Stimulated activated CD4-positive, alpha-beta T cell treated with anti-CD3 and anti-CD28 coated beads, Interleukin-2, amount 100 ng/mL, for 48 hours (primary cell): ENCODE measurements at places on chromosomes 6 and 20.

GRCh38 chr20:1309439-1309847 lies 19.5 kb downstream of the SDCBP2 start:
- no peak for DNase-seq

GRCh38 chr20:6026051-6026450 lies 27.8 kb downstream of the LRRN4 start:
- DNase-seq: no peak

DNA sequence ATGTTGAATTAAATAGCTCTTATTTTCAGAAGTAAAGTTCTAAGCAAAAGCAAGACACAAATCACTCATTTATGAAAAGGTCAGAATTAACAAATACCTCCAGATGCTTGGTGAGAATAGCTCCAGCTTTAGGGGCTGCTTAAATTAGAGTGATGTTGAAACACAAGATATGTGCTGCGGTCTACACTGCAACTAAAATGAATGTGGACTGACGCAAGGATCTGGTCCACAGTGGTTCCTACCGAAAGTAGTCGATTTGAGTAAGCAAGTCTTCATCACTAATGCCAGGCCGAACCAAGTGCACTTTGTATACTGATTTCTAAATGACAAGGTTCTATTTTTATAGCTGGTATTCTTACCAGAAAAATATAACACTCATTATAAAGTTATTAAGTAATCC lies 96.3 kb downstream of the PRDM1 start:
- no peak for DNase-seq

DNA sequence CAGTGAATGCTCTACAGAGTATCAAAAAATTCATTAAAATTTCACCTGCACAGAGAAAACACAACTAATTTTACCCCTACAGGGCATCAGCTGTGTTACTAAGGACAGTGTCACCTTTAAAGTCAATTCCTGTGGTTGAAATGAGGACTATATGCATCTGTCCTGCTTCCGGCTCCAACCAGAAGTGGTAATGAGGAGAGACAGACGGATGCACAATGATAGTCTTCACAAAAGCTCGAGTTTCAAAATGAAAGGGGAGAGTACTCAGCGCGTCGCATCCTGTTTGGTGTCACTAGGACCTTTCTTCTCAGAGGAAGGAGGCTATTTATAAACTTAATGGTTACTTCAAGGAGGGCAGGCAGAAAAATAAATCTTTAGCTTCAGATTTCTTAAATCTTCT lies 86.5 kb downstream of the LYRM4 start:
- DNase-seq: peak; percentile 30

GRCh38 chr6:29035951-29036350 lies 9.0 kb downstream of the OR2W1 start:
- DNase-seq: no peak

- no peak for DNase-seq
These were observed 67.8 kb downstream of the SYTL3 start for GRCh38 chr6:158717341-158718330.

DNA sequence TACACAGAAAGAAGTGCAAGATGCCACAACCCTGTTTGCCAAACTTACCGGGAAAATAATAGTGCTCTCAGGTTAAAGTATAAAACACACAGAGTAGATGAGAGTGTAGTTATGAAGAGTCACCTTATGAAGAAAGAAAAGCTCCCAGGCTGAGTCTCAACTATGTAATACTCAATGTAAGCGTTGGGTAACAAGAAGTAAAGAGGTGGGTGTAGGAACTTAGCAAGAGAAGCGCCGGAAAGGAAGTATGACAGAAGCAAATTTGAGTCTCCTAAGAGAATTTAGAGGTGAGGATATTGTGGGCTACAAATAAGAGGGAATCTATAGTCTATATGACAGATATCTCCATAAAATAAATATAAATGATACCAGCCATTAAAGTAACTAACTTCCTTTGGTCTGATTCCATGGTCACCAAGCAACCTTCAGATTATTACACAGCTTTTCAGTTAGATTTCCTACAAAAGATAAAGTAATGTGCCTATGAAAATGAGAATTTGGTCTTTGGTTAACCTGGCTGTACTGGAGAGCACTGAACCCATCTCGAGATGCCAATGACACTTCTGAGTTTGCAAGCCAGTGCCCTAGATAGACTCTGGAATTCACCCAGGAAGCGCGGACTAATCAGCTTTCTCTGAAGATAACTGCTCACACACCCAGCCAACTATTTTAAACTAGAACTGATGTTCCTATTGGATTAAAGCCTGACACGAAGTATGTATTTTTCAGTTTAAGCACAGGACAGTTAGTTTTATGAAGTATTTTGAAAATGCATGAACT lies 1.8 kb downstream of the TUBE1 start:
- no peak for DNase-seq

DNA sequence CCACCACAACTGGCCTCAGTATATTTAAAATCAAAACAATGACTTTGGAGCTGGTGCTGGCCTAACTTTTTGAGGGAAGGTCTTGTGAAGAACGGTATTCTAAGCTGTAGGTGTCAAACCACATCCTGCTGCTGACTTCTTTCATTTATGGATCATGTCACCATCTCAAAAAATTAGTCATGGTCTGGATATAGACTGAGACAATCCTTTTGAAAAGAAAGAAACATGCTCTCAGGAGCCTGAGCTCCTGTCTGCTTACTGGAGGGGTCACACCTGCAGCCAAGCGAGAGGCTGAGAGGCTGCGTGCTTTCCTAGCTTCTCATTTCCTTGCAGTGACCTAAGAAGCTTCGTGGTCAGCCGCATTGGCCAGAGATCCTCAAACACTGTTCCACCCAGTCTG lies 55.2 kb downstream of the TIAM2 start:
- DNase-seq: peak; percentile 5

GRCh38 chr20:21241406-21241805 lies 61.7 kb upstream of the XRN2 start:
- no peak for DNase-seq

GRCh38 chr6:147839708-147840610 lies 331.5 kb downstream of the SAMD5 start:
- DNase-seq: no peak

GRCh38 chr6:125066964-125067363 lies 86.6 kb upstream of the TPD52L1 start:
- DNase-seq: no peak

- DNase-seq: peak; percentile 56
These were observed 78.9 kb downstream of the OLIG3 start for GRCh38 chr6:137415127-137415833.

DNA sequence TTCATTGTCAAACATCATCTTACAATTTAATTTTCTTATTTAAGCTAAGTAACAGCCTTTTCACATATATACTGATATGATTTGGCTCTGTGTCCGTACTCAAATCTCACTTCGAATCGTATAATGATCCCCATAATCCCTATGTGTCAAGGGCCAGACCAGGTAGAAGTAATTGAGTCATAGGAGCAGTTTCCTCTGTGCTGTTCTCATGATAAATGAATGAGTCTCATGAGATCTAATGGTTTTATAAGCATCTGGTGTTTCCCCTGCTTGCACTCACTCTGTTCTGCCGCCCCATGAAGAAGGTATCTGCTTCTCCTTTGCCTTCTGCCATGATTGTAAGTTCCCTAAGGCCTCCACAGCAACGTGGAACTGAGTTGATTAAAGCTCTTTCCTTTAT lies 25.1 kb upstream of the CMTR1 start:
- no peak for DNase-seq

DNA sequence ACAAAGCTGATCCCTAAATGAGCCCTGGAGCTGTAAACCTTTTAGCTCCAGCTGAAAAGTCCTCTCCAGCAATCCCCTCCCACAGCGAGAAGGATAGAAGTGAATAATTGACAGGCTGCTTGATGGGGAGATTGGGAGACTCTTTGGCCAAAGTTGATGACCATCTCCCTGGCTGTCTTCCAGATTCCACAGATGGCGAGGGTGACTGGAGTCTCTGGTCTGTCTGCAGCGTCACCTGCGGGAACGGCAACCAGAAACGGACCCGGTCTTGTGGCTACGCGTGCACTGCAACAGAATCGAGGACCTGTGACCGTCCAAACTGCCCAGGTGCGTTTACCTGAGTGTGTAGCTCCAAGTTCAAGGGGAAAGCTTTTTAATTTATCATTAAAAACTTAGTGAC lies 67.3 kb downstream of the ISM1 start:
- no peak for DNase-seq

- DNase-seq: peak; percentile 15
These were observed 167.6 kb upstream of the CST7 start for GRCh38 chr20:24781418-24781980.

GRCh38 chr6:38143191-38144150 lies 323.9 kb downstream of the ZFAND3 start:
- DNase-seq: no peak

- no peak for DNase-seq
These were observed 101.5 kb upstream of the MARCKS start for GRCh38 chr6:113755449-113756289.

GRCh38 chr20:43322851-43323250 lies 133.1 kb upstream of the PTPRT start:
- DNase-seq: no peak

- DNase-seq: no peak
These were observed 40.1 kb downstream of the HECA start for GRCh38 chr6:139174961-139175360.

DNA sequence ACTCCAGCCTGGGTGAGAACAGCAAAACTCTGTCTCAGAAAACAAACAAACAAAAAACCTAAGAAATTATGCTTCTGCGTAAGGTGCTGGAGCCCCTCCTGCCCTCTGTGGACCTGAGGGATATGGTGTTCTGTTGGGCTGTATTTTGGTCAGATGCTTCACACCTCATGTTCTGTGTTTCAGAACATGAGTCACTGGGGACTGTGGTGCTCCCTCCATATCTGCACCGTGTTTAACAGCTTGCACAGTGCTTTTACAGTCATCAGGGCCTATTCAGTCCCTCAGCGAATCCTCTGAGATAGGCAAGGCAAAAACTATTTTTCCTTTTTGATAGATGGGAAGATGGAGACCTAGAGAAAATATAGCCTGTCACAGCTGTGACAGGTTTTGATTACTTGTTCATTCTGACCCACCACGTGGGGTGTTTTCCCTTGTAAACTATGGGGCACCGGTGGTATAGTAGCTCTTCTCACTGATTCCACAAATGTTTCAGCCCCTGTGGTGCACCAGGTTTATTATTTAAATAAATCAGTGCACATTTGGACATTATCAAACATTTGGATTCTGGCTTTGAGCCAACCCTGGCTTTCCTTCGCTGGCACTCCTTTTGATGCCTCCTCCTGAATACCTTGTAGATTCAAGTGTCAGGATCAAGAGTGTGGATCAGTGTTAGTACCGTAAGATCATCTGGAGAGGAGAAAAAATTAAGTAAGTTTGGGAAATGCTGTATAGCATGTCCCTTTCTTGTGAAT lies 9.6 kb downstream of the TTPAL start:
- DNase-seq: no peak

- DNase-seq: no peak
These were observed 5.1 kb downstream of the HLA-C start for GRCh38 chr6:31266567-31267360.

- peak; percentile 9 for DNase-seq
These were observed 18.0 kb downstream of the KLHL31 start for GRCh38 chr6:53647462-53648094.

DNA sequence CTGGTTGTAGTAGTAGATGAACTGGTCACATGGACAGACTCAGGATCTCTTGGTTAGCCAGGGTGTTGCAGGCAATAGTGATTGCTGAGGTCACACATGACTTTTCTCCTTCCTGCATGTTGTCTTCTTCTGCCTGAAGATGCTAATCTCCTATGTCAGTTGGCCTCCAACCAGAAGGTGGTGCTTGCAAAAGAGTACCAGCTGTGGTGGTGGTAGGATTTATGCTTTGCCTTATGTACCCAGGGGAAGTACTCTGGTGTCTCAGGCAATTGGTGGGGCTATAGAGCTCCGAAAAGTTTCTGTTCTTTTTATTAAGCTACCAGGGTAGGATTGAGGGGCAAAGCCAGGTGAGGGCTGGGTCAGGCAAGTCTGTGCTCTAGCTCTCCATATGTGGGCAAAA lies 98.5 kb downstream of the CARMIL1 start:
- DNase-seq: no peak

DNA sequence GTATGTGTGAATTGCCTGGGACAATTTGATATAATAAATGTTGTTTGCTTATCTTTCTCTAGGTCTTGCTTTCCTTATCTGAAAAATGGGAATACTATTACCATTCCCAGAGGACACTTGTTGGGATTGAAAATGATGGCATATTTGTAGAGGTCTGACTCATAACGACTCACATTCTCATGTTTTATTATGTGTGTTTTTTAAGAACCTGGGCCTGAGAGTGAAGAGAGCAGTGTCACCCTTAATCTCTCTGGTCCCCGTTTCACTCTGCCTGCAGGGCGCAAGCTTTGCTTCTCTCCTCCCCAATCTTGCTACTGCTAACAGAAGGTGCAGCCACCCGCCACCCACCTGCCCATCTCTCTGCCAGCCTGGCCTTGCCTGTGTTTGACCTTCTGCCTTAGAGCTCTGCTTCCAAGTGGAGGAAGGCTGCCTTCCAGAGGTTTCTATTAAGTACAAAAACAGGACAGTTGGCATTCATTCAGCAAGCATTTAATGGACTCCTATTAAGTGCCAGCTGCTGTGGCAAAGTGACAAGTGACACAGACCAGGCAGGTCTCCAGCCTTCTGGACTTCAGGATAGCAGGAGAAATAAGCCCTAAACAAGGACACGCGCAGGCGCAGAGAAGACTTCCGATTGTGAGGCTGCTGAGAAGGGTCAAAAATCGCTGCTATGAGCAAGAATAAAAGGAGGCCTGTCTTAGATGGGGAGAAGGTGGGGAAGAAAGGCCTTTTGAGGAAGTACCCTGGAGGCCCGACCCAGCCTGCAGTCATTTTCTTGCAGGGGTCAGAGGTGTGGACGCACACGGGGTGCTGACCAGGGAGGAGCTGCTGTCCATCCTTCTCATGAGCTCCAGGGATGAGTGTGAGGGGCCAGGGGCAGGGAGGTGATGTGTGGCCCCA lies 112.5 kb downstream of the JPH2 start:
- DNase-seq: no peak

- DNase-seq: no peak
These were observed 380.6 kb downstream of the HDGFL1 start for GRCh38 chr6:22949967-22950366.

DNA sequence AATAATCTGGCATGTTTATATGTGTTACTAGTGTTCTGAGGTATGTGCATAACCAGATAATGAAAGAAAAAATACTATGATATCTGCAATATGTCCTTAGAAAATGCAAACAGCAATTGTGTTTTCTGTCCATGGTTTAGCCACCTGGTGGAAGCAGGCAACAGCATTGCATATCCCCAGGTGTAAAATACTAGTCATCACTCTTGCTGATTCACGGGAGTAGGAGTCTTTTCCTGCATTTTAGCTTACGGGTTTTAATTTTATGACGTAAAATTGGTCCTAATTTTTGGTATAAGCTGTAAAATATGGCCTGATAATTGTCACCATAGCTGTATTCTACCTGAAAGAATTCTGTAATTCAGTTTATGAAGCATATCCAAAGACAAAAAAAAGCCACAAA lies 2.5 kb downstream of the RNF182 start:
- DNase-seq: no peak

DNA sequence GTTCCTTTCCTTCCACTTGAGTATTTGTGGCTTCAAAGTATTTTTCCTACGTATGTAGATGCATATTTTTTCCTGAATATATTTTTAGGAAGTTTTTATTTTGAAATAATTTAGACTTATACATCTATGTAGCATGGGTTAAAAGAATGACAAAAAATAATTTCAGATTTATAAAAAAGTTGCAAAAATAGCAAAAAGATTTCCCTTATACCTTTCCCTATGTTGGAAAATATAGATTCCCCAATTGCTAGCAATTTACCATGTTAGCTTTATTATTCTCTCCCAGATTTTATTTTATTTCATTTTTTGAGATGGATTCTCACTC lies 69.8 kb downstream of the SCAND1 start:
- DNase-seq: no peak
